ENCODE measurements at places on chromosomes 4 and X.

GRCh38 chr4:98967786-98968329 is 27.7 kb upstream of the METAP1 start:
- DNase-seq = no peak

- DNase-seq = no peak
These were observed 221.2 kb downstream of the SLC4A4 start for GRCh38 chr4:71559957-71560571.

- DNase-seq = no peak
These were observed 58.6 kb upstream of the TLL1 start for GRCh38 chr4:165814256-165815020.

DNA sequence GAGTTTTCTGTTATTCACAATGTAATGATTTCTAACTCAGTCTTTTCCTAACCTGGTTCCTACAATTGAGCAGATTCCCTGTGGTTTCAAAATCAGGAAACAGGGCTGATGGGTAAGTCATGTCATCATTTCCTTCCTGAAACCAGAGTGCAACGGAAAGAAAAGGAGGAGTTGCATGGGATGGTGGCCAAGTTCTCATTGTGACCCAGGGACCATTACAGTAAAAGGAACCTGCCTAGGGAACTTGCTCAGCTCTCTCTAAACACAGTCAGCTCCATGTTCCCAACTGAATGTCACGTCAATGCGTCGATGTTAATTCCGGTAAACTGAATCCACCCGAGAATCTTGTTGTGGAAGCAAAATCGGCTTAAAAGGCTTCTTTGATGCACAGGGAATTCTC is 51.2 kb downstream of the LGI2 start:
- peak; percentile 45 for DNase-seq

GRCh38 chr4:133287396-133287795 is 138.3 kb downstream of the PCDH10 start:
- DNase-seq = no peak

GRCh38 chr4:81989202-81989601 is 384.6 kb downstream of the HNRNPD start:
- DNase-seq = no peak

- no peak for DNase-seq
These were observed 12.7 kb upstream of the TET2 start for GRCh38 chr4:105133976-105134375.

DNA sequence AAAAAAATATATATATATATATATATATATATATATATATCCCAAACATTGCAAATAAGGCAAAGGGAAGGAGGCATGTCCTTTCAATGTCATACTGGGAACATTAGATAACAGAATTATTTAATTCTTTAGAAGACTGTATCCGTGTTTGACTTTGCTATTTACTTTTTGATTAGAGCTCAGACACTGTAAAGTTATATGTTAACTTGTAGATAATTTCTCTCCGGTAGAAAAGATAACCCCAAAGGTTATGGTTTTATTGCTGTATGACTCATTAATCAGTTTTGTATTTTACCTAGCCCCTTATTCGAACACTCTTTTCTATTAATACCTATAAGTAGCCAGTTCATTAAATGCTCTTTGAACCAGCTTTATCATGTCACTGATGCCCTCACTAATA is 150.6 kb upstream of the DUSP21 start:
- DNase-seq = no peak

DNA sequence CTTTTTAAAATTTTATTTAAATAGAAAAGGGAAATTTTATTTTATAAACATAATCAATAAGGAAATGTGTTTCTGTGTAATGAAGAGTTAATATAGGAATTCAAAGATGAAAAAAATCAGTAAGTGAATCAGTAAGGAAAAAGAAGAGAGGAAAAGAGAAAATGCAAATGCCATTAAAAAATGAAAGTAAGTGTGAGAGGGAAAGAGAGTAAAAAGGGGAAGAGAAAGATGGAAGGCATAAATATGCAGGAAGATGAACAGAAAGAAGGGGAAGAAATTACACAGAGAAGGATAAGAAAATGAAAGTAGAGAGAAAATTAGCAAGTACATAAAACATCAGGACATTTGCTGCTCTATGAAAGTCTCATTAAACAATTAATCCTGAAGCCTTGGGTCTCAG is 349.9 kb downstream of the FSTL5 start:
- no peak for DNase-seq

GRCh38 chrX:47321386-47321785 is 49.0 kb upstream of the ZNF157 start:
- DNase-seq = peak; percentile 71

GRCh38 chr4:123555807-123556273 is 159.2 kb downstream of the SPRY1 start:
- no peak for DNase-seq

DNA sequence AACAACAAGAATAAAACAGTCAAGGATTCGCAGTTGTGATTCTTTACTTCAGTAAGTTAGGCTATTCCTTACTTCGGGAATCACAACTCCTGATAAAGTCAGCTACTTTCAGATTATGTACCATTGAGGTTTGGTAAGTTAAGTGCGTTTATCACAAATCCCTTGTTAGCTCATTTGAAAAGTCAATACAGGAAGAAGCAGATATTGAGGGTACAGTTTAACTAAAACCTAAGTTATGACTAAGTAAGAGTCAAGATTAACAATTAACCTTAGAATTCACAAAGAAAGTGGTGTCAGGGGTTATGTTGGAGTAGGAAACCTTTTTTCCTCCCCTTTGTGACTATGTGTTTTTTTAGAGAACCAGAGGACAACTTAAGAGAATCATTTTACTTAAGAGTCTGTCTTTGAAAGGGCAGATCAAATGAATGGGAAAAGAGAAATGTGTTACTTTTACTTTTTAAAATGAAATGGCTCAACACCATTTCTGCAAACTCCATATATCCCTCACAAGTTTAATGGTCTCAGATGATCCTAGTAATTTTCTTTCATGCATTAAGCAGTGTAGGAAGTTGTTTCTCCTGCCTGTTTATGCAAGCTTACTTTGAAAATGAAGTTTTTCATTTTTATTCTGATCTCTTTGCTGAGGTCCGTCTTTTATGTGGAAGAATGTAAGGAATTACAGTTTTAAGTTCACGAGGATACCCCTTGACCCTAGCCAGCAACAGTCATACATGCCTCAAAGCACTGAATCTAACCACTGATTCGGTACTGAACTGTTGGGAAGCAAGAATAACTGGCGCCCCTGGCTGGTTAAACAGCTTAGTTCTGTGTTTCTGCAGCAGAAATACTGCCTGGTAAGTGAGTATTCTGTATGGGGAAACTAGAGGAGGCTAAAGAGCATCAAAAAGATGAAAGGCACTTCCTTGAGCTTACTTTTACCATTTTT is 211.7 kb downstream of the SLC4A4 start:
- no peak for DNase-seq

GRCh38 chr4:19472666-19473065 is 779.0 kb upstream of the SLIT2 start:
- no peak for DNase-seq

- DNase-seq = peak; percentile 48
These were observed 13.8 kb downstream of the CMC4 start for GRCh38 chrX:155056877-155057792.

GRCh38 chr4:158850800-158851644 is 82.2 kb downstream of the FNIP2 start:
- peak; percentile 23 for DNase-seq

DNA sequence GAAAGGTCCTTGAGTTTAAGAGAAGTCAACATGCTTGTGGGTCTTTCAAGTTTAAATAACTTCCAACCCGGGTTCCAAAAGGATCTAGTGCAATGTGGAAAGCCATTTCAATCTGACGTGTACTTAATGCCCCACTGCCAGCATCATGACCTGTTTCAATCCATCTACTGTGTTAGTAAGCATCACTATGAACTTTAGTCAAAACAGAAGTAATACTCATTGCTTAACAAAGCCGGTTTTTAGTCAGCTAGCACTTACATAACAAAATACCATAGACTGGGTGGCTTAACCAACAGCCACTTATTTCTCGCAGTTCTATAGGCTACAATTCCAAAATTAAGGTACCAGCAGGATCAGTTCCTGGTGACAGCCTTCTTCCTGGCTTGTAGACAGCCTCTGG is 677.5 kb downstream of the DMD start:
- DNase-seq = no peak

DNA sequence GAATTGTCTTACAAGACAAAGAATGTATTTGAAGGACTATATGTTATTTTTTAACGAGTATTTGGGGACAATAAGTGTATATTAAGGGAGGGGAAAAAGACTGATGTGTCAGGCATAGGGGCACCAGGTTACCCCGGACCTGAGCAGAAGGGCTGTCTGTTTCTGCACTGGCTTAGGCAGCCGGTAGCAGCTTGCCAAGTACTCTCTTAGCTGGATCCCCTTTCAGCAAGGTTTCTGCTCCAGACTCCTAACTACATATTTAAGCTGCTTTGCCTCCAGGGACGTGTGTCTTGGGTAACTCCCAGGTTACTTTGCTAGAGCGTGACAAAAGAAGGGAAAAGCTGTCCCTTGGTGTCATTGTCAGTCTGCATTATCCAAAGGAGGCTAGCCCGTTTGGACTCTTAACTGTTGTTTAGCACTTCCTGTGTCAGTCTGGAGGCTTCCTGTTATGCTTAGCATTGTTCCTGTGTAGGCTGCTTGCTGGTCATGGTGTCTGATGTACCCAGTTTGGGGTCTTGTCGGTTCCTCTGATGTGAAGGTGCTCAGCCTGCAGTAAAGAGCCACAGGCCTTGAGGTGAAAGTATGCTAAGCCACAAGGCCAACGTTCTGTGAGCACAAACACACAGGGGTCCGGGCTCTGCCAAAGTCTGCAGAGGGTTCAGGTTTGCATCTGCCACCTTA is 11.6 kb downstream of the CXCR3 start:
- no peak for DNase-seq

GRCh38 chr4:68070302-68070701 is 59.4 kb downstream of the TMPRSS11F start:
- no peak for DNase-seq

DNA sequence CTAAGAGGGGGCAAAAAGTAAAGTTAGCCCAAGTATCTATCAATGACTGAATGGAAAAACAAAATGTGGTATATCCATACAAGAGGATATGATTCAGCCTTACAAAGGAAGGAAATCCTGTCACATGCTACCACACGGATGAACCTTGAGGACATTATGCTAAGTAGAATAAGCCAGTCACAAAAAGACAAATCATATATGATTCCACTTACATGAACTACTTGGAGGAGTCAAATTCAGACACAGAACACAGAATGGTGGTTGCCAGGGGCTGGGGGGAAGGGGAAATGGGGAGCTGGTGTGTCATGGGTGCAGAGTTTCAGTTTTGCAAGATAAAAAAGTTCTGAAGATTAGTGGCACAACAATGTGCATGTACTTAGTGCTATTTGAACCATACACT is 101.8 kb downstream of the SH3KBP1 start:
- no peak for DNase-seq

GRCh38 chr4:84939113-84939512 is 27.4 kb downstream of the WDFY3 start:
- no peak for DNase-seq

GRCh38 chrX:113933931-113934330 is 650.0 kb upstream of the HTR2C start:
- DNase-seq = no peak

GRCh38 chr4:134807231-134807745 is 605.7 kb upstream of the PABPC4L start:
- no peak for DNase-seq

DNA sequence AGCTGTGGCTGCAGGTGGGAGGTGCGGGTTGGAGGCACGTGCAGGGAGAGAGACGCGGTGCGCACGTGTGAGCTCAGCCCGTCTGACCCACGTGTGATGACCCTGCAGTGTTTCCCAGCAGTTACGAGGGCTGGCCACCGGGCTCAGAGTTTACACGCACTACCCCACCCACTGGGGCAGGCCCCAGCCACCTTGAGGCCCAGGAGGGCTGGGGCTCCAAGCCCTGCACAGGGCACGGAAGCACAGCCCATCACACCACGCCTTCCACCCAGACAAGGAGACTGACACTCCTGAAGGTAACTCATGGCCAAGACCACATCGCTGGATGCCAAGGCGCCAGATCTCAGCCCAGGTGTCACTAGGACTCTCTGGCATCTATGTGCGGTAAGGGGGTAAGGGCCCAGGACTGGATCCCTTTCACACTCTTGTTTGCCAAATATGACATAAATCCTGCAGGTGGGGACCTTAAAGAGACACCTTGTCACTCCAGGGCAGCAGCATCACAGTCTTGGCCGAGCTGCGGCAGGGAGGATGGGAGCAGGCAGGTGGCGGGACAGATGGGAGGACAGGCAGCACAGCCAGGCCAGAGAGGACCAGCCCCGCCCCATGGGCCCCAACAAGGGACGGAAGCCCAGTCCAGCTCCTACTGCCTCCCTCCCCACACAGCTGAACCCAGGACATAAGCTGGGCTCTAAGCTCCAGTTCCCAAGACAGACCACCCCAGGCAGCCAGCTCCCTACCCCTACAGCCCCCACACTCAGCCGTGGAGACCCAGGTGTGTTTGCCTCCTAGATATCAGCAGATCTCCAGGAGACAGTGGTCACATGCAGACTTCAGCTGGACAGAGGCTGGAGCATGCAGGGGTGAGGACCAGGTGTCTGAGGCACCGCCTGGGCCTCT is 56.8 kb downstream of the ZFYVE28 start:
- no peak for DNase-seq

DNA sequence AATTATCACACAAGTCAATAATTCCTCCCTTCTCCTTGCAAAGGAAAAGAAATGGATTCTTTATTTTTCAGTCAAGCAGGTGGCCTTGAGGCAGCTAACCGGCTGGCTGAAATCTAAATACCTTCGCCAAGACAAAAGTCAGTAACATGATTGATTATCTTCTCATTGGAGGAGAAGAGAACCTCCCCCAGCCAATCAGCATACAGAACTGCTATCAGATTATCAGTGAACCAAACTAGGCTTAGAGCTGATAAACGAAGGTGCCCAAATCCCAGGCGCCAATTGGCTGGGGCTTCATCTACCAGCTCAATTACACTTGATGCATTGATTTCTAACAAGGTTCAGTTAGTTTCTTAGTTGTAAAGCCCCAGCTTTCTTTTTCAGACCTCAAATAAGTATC is 152.4 kb upstream of the NOCT start:
- no peak for DNase-seq

DNA sequence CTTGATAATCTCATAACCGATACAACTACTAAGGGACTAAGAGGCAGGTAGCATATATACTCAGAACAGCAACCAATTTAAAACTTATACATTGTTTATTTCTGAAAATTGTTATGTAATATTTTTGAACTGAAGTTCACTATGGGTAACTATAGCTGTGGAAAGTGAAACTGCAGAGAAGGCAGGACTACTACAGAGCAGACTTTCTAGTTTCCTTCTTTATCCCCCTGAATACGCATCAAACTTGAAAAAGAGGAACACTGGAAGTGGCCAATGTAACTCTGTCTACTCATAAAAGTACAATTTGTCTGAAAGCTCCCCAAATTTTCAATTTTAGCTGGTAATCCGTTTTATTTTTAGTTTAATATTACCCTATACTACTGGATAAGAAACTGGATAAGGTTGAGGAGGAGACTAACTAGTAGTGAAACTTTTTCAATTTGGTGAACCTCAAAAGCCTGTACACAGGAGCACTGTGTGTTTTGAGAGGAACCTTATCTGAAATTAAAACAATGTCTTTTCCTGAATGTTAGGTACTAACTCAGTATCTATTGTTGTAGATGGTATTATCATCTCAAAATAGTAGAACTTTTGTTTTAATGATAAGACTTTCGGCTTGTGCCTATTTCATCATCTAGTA is 225.8 kb downstream of the GABRG1 start:
- DNase-seq = no peak

- DNase-seq = no peak
These were observed 300.8 kb downstream of the PCDH7 start for GRCh38 chr4:31021008-31021407.

- no peak for DNase-seq
These were observed 12.1 kb downstream of the UNC5C start for GRCh38 chr4:95536650-95537049.

- DNase-seq = no peak
These were observed 290.2 kb upstream of the VCX start for GRCh38 chrX:7552760-7553159.

All from putamen (tissue), 1 donor.